ENCODE measurements at places on chromosomes 16 and 17.

DNA sequence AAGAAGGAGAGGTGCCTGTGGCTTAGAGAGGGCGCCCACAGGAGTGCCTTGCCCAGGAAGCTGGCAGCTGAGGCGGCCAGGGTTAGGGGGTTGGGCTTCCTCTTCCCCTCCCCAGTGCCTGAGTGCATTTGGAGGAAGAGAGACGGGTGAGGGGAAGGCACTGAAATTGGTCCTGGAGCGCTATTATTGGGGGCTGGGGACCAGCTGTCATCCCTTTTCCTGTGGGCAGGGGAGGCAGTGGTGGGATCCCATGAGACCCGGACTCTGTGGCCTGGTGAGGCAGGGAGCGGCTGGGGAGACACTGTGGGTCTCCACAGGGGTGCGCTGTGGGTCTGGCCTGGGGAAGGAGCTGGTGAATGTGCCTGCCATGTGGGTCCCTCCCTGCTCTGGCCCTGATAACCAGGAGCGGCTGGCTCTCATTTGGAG lies 259.7 kb downstream of the SEC14L1 start:
- peak; percentile 69 for DNase-seq

DNA sequence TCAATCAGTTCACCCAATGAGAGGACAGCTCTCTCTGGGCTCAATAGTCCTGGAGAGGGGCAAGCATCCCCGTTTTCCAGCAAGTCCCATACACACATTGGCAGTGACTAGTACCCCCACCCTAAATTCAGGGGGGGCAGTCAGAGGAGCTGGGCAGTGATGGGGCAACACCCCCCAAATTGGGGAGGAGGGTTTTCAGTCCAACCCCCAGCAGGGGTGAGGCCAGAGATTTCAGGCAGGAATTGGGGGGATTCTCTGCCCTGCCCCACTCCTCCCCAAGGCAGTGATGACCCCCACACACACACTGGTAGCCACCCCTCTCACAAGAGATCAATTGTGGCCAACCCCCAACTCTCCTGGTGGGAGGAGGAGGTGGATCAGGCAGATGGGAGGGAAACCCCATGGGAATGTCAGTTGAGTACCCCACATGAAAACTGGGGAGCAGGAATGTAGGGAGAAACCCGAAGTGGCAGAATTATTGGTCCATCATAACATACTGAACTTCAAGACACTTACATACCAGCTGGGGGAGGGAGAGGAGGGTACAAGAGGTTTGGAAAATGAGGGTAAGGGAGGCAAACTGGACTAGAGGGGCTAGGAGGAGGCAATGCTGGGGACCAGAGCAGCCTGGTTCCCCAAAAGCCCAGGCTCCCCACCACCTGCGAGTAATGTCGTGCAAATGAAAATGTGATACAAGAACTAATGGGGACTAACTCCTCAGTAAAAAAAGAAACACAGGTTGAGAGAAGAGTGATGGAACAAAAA lies 3.1 kb downstream of the VAMP2 start:
- no peak for DNase-seq

- DNase-seq, result no peak
Observed at GRCh38 chr17:62906881-62907280, 59.2 kb upstream of the TANC2 start.

GRCh38 chr16:14148016-14148415 lies 76.9 kb downstream of the MRTFB start:
- DNase-seq, result no peak

GRCh38 chr17:58007781-58008706 lies 998 bp upstream of the SRSF1 start:
- no peak for DNase-seq

- DNase-seq, result no peak
Observed at GRCh38 chr17:32865141-32865540, 11.8 kb downstream of the MYO1D start.

DNA sequence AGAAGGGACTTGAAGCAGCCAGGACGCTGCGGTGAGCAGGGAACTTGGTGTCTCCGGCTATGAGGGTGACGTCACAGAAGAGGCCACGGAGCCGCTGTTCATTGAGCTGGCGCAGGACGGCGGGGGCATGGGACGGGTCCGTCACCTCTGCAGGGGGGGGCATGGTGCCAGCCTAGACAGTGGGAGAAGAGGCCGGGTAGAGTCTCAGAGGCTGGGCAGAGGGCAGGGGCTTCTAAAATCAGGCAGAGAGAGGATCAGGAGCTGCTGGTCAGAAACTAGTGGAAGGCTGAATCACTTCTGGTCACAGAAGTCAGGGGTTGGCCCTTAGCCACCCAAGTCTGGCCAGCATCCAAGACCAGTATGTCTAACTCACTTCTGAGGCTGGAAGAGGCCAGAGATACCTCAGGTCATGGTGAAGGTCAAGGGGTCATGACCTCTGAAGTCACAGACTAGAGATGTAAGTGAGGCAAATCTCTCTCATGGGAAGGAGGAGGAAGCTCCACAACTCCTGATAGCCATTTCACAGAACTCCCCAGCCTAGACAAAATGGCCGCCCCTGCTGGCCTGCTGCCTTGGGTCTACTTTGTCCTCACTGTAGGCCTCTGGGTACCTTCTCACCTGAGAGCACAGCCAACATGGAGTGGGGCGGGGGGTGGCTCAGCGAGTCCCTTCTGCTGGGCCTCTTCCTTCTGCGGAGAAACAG lies 12.6 kb downstream of the ZBTB4 start:
- DNase-seq, result no peak

GRCh38 chr17:10018461-10018891 lies 113.4 kb upstream of the RCVRN start:
- no peak for DNase-seq

- no peak for DNase-seq
Observed at GRCh38 chr17:40614431-40615067, 33.1 kb downstream of the SMARCE1 start.

DNA sequence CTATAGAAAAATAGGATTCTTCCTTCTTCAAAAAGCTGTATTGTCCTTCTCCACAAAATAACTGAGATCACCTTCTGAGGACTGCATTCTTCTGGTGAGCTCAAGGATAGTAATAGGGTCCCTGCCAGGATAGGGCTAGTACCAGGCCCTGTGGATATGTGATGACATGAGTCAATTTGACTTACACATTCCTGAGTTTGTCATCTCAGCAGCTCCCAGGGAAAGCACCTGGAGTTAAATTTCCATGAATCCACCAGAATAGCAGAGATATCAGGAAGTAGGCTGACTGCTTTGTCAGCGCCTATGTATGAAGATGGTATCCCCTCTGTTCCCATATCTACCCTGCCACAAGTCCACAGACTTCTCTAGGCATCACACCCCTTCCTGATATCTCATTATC lies 225.8 kb downstream of the PMP22 start:
- DNase-seq, result no peak

GRCh38 chr16:89633064-89633631 lies 19.7 kb downstream of the DPEP1 start:
- DNase-seq, result no peak

DNA sequence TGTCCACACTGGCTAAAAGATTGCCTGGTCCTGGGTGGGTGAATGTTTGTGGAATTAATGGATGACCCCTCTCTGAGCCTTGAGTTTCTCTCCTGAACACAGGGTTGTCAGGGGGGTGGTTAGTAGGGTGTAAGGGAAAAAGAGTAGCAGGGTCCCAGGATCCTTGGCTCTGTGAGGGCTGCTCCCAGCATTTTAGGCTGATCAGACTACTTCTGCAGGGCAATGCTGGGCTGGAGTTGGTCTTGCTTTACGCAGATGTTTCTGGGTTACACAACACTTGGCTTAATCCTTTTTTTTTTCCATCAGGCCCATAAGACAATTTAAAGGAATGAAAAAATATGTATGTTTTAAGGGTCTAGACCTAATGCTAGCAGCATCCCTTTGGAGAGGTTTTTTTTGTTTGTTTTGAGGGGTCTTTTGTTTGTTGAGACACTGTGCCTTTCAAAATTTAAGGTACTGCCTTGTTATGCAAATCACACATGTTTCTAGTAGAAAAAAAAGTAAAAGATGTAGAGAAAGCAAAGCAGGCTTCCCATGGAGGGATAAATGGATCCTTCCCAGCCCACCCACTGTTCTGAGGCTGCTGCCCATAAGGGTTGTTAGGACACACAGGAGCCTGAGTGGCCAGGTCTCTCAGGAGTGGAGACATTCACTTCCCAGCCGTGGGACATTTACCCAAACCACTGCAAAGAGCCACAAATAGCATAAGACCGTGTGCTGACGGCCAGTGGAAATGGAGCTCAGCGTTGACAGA lies 225.6 kb upstream of the HSBP1 start:
- DNase-seq, result no peak

DNA sequence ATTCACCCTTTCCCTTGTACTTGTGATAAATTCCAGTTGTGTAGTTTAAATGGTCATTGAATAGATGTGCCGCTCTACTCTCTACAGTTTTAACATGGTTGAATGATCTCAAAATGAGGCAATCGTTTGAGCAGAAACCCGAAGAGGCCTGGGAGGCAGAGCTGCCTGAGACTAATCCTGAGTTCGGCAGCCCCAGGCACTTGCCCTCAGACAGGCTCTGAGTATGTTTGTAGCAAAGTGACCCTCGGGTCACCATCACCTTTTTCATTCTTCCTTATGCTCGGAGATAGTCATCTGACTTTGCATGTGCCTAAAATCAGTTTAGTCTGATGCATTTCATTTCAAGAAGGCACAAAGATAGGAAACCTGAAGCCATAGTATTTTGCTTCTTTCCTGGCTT lies 184.0 kb upstream of the RBFOX1 start:
- no peak for DNase-seq

DNA sequence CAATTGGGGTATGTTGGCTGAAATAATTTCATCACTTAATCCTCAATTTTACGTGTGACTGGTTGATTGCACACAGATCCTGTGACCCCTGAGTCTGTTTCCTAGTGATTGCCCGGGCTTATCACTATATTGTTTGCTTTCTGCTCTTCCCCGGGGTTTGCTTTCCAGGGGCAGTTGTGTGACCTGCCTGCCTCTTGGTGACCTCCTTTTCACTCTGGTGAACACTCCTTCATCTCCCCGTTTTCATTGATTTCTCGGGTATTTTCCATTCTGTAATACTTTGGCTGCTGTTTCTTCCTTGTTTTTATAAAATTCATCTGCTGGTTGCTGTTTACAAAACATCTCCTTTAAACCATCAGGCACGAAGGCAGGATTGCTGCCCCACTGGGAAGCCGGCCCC lies 36.0 kb downstream of the NTN1 start:
- DNase-seq, result no peak

GRCh38 chr17:73323409-73324159 lies 11.8 kb upstream of the CDC42EP4 start:
- no peak for DNase-seq
